Sciatic nerve (tissue), 2 donors: ENCODE measurements at places on chromosomes 16 and 17. TPM values are rescaled to one million over a fixed set of nuclear protein-coding genes. Genes with fewer than 3 reads are reported as not detected.

Gene KRTAP4-5
- not detected for total RNA-seq

Gene ASIC2
- total RNA-seq, result 1.1 TPM

Gene TBC1D28
- not detected for total RNA-seq

Gene KCTD11
- 64.6 TPM for total RNA-seq

GRCh38 chr17:66310528-66311148, 8.2 kb downstream of the PRKCA start:
- DNase-seq, result no peak

DNA sequence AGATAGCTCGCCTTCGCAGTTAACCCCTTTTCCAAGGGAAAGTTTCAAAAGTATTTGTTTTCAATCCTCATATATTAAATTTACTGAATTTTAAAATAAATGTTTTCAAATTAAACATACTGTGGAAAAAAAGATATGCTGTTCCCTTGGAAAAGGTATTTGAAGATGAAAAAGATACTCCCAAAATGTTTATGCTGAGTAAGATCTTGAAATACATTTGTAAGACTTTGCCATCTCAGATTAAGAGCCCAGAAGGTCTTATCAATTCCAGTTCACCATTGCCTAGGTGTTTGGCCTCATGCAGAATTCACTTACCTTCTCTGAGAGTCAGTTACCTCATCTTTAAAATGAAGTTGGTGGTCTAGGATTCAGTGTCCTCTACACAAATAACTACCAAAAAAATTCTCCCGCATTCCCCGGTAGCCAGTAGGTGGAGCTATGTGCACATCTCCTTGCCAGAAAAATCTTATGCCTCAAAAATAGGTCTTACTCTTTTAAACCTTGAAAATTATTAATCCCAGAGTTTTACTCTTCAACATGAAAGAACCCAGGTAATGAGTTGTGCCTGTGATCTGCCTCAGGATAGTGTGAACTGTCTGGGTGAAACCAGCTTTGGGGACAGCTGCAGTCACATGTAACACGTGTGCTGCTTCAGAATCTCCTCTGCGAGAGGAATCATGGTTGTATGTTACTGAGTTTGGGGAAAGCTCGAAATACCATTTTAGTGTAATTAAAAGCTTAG, 178.3 kb downstream of the MRTFB start:
- DNase-seq, result no peak

DNA sequence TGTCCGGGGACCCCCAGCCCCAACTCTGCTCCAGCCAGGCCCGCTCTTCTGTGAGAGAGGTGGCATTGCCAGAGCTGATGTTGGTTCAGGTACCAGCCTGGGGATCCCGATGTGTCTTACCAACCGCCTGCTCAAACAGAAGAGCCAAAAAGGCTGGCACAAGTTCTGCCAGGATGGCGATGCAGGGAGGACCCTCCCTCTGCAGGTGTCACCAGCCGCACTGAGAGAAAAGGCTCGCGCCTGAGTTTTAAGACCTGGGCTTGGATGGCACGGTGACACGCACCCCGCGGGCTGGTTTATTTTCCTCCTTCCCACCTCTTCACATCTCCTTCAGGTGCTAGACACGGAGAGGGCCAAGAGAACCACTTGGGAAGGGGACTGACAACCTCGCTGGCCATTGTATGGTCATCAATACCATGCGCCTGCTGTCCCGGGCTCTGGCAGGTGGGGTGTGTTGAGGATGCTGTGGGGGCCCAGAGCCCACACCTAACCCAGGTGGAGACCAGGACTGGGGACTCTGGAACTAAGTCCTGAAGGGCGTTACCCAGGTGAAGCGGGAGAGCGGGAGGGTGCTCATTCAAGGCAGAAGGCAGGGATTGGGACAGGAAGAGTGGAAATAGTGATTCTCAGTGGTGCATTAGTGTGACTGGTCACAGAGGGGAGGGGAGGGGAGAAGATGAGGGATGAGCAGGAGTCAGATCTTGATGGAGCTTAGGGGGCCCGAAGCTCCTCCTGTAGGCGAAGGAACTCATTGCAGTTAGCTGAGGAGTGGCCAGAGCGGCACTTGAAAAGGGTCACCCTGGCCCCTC, 16.3 kb downstream of the FOXJ1 start:
- no peak for DNase-seq

DNA sequence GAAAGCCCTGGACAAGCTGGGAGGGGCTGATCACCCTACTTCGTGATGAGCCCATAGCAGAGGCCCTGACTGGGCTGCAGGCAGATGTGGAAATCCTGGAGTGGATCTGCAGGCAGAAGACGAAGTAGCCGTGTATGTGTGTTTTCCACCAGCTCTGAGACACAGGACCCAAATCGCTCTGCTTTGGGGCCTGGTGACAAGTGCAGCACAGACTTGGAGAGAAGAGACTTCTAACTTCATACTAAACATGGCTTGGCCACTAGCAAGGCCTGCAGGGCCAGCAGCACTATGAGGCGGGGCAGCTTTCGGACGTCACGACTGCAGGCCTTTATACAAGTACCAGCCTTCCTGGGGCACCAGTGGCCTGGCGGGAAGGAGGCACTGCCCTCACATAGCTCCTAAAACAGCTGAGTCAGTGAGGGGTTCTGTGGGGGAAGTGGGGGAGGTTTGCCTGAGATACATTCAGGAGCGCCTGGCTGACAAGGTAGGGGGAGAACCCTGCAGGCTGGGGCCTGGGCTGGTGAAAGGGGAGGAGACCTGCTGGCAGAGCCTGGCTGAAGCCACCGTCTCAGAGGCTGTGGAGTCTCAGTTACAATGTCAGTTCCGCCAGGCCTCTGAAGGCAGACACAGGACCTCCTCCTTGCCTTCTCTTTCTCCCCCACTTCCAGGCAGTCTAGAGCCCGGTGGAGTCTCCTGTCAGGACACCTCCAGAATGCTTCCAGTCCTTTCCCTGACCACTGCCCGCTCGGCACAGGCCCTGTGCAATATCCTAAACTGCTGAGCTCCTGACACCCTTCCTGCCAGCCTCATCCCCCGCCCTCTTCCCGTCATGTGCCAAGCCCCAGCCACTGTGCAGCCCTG, 73.4 kb downstream of the WSB1 start:
- no peak for DNase-seq

- DNase-seq, result no peak
Observed at GRCh38 chr16:18832006-18832405, 30.7 kb upstream of the ARL6IP1 start.

GRCh38 chr16:65318138-65318537, 196.3 kb upstream of the CDH11 start:
- DNase-seq, result no peak

- no peak for DNase-seq
Observed at GRCh38 chr17:27339836-27340550, 46.1 kb downstream of the WSB1 start.

- no peak for DNase-seq
Observed at GRCh38 chr16:3480901-3481695, 14.2 kb downstream of the C16orf90 start.

DNA sequence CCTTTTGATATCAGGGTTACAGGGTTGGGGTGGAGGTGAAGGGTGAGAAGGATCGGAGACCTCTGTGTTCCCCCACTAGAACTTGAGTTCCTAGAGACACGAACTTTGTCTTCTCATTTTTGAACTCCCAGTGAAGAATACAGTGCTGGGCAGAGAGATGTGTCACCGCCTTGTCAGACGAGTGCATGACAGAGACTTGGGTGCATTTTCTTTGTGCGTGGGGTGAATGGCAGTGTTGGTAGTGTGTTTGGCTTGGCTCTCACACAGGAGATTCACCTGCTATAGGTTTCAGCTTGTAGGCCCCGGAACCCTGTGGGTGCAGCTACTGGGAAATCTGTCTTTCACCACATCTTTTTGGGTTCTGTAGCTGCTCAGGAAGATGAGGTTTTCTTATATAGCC, 40.0 kb upstream of the CCR7 start:
- no peak for DNase-seq

DNA sequence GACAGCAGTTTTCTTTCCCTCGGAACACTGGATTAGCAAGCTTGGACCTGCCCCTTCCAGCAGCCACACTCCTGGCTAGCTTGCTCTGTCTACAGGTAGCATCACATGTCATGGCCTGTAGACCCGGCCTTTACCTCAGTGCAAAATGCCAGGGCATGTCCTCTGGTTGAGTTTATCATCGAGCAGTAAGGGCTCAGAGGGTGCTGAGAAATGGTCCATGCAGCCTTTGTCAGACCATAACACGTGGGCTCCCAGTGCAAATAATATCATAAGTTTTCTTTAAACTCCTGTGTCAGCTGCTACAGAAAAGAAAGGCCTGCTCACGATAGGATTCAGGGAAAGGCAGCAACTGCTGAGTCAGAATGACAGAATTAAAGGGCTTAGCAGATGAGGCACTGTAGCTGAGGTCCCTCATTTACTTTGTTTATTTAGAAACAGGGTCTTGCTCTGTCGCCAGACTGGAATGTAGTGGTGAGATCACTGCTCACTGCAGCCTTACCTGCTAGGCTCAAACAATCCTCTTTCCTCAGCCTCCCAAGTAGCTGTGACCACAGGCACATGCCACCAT, 8.0 kb upstream of the GNA13 start:
- DNase-seq, result peak; percentile 13

DNA sequence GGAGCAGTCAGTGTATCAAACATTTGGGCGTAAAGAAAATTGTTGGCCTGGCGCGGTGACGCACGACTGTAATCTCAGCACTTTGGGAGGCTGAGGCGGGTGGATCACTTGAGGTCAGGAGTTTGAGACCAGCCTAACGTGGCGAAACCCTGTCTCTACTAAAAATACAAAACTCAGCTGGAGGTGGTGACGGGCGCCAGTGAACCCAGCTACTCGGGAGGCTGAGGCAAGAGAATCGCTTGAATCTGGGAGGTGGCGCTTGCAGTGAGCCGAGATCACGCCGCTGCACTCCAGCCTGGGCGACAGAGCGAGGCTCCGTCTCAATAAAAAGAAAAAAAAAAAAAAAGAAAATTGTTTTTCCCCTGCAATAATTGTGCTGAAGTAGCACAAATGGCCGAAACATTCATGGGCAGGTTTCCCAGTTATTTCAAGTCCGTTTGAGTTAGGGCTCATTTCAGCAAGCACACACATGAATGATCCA, 1.4 kb downstream of the GCSH start:
- DNase-seq, result no peak

GRCh38 chr16:867421-868385, 67.2 kb upstream of the GNG13 start:
- DNase-seq, result no peak

DNA sequence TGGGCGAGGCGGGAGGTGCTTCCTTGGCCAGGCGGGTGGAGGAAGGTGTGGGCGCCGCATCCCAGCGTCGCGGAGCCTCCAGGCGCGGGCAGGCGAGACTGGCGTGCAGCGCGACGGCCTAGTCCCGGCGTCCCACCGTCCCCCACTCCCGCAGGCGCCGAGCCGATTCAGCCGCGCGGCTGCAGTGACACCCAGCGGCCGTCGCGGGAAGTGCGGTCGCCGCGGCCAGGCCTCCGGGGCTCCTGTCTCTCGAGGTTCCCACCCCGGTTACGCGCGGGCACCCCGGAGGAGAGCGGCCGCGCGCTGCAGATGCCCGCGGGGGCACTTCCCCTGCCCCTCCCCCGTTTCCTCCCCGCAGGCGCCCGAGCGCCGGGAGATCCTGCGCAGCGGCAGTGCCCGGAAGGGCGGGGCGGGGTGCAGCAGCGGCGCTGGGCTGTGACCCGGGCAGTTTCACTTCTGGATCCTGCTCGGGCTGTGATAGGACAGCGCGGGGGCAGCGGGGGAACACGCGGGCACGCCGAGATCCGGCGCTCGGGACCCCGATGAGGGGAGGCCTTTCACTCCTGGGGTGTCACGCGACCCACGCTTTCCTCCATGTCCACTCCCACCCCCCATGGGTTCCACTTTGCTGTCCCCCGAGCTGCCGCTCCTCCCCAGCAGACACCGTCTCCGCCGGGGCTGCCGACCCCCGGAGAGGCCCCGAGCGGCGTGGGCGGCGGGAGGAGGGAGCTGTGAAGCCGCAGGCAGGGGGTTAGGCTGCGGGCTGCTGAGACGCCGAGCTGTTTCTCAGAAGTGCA, 16.6 kb downstream of the GRB7 start:
- DNase-seq, result peak; percentile 94

DNA sequence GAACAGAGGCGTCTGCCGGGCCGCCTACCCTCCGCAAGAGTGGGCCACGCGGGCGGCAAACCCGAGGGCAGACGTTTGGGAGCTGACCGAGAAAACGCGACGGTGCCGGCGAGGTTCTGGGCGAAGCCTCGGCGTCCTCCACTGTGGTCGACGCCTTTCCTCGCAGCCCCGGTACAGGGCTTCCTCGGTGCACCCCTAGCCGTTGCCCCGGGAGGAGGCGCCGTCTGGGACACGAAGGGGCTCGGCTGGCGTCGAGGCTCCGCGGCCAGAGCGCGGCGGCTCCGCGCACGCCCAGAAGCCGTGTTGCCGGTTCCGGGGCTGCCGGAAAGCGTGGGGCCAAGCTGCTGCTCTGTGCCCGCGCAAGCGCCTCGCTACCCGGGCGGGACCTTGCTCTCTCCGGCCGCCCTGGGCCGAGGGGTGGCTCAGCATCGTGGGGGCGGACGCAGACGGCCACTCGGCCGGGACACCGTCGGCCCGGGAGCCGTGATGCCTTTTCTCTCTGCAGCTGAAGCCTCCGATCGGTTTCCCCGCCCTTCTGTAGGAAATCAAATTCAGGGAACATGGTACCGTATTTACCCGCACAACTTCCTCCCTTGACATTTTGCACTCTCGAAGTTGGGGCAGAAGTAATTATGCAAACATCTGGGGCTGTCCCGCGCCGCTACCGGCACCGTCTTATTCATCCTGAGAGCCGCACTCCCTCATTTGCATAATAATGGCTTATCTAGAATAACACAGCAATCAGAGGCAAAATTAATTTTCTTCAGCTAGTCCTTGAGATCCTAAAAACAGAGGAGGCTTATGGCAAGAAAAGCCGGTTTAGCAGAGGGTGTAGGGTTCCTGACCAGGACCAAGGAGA, 7.3 kb upstream of the CBX8 start:
- DNase-seq, result no peak

DNA sequence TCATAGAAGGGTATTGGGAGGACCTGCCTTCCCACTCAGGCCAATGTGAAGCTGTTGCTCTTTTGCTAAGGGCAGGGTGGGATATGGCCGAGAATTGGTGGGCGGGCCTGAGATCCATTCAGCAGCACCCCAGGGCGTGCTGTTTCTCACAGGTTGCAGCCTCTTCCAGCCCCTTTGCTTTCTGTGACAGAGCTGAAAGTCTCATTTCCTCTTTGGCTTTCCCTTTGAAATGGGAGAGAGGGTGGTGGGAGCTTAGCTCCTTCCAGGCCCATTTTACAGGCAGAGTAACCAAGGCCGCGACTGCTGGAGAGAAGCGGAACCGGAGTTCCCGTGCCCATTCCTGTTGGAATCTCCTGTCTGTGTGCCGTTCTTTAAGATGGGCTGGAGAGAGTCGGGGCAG, 183.0 kb downstream of the RAB11FIP4 start:
- no peak for DNase-seq

DNA sequence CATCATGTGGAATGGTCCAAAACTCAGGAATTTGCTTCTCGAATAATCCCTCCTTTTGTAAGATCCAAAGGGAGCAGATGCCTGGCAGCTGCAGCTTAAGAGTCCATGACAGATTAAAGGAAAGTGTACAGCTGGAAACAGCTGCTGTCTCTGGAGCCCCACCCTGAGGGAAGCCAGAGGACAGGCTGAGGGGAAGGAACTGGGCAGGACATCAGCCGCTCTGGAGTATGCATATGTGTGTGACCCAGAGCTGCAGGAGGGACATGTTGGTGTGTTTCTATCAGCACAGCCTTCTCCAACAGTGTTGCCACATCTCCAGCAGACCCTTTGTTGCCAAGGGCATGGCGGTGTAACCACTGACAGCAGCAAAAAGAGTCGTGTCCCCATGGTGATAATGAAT, 46.2 kb downstream of the CYB561 start:
- no peak for DNase-seq

GRCh38 chr17:14460516-14461226, 159.8 kb downstream of the HS3ST3B1 start:
- no peak for DNase-seq

GRCh38 chr16:67917852-67918236, 13.8 kb downstream of the CTRL start:
- DNase-seq, result no peak

GRCh38 chr16:3317315-3317999, 12.2 kb downstream of the ZNF75A start:
- DNase-seq, result no peak
